ENCODE measurements at places on chromosomes 1 and 21.

DNA sequence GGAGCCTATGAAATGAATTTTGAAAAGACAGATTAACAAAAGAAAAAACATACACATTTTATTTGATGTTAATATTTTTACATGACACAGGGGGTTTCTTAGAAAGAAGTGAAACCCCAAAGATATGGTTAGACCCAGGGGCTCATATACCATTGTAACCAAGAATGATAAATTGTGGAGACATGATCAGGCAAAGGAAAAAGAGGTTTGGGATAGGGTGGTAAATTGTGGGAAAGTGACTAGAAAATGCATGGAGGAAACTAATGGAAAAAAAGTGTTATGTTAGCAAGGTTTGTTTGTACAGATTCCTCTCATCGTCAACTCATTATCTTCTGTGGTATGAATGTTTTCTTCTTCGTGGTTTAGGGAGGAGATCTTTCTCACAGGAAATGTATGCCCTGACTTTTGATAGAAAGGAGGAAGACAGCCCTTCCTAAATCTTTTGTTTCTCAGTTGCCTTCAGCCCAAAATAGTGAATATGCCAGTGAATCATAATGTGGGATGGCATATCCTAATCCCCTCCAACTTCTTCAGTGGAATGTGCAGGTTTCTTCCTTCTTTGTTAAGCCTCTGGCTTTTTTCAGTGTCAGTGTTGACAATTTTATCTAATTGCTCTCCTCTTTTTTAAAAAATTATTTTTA lies 140.4 kb upstream of the UBE2U start:
- no peak for DNase-seq

GRCh38 chr1:95467036-95467435 lies 233.0 kb downstream of the RWDD3 start:
- no peak for DNase-seq

GRCh38 chr1:36401602-36402503 lies 4.1 kb upstream of the LSM10 start:
- DNase-seq = no peak

DNA sequence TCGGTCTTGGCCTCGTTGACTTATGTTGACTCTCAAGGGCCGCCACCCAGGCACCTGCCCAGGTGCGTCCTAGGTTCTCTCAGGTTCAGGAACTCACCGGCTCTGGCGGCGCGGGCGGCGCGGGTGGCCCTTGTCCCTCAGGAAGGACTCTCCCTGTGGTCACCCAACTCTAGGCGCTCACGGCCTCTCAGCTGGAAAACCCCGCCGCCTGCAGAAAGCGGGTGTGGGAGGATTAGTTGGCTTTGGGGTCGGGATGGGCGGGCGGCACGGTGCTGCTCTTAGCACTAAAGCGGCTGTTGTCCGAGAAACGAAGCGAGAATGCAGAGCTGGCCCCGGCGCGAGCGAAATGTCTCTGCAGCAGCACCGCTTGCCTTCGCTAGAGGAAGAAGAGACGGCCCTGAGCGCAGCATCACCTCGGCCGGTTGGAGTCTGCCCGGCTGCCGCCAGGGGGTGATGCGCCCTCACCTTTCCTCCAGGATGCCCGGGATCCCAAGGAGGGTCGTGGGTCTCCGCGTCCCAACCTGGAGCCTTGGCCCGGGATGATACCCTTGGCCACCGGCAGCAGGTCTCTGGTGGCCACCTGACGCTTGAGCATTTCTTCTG lies 8.1 kb upstream of the TADA1 start:
- DNase-seq = no peak

GRCh38 chr21:14677013-14677412 lies 130.9 kb upstream of the SAMSN1 start:
- DNase-seq = no peak

DNA sequence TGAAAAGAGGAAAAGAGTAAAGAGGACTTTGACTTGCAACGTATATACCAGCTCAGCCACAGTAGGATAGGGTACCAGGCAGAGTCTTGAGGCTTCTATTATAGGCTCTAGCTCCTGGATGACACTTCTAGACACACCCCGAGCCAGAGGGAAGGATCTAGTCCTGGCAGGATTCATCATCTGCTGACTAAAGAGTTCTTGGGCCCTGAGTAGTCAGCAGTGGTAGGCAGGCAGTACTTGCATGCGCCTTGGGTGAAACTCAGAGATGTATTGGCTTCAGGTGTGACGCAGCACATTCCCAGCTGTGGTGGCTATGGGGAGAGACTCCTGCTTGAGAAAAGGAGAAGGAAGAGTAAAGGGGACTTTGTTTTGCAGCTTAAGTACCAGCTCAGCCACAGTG lies 162.3 kb upstream of the APP start:
- no peak for DNase-seq

DNA sequence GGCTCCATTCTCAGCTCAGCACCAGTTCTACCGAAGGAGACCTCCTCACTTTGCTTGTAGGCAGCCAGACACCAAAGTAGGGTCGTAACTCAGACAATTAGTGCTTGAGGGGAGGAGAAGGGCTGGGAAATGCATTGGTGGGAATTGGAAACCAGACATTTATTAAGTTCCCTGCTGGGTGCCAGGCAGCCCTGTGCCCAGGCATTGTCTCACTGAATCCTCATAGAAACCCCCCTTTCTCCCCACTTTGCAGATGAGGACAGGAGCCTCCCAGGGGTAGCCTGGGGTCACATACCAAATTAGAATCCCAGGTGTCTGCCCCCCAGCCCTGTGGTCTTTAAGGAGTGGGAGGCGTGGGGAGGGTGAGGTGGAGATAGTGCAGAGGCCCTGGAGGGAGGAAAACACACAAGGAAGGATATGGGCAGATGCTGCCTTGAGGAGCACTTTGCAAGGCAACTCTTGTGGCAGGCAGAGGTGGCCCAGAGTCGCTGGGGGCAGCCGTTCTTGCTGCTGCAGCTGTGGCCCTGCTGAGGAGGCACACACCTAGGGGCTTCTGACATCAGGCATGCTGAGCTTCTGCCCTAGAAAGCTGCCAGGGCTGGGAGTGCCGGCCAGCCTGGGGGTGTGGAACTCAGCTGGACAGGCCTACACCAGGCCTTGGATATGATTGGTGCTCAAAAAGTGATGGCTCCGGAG lies 29.4 kb downstream of the CDK18 start:
- no peak for DNase-seq

DNA sequence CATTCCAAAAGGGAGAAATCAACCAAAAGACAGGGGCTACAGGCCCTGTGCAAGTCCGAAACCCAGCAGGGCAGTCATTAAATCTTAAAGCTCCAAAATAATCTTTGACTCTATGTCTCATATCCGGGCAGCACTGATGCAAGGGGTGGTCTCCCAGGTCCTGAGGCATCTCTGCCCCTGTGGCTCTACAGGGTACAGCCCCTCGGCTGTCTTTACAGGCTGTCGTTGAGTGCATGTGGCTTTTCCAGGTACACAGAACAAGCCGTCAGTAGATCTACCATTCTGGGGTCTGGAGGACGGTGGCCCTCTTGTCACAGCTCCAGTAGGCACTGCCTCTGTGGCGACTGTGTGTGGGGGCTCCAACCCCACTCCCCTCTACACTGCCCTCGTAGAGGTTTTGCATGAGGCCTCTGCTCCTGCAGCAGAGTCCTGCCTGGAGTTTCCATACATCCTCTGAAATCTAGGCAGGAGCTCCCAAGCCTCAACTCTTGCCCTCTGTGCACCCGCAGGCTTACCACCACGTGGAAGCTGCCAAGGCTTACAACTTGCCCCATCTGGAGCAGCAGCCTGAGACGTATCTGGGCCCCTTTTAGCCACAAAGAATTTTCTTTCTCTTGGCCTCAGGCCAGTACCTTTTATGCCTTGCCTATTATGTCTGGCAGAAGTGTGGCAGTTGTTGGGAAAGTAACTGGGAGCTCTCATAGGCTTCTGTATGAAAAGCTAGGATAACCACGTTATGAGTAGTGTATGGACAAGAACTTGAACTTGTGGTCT lies 52.5 kb downstream of the POU2F1 start:
- DNase-seq = peak; percentile 24

DNA sequence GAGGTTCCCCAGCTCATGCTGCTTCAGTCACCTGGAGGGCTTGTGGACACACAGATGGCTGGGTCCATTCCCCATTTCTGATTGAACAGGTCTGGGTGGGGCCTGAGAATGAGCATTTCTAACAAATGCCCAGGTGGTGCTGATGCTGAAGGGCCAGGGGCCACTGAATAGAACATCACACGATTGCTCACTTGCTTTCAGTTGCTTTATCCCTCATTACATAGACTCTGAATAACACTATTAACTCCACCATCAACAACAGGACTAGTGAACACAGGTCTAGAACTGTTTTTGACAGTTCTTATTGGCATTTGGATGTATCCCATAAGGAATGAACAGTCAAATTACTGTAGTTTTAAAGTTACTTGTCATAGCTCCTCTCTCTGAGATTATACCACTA lies 12.1 kb downstream of the TRAPPC10 start:
- DNase-seq = no peak

DNA sequence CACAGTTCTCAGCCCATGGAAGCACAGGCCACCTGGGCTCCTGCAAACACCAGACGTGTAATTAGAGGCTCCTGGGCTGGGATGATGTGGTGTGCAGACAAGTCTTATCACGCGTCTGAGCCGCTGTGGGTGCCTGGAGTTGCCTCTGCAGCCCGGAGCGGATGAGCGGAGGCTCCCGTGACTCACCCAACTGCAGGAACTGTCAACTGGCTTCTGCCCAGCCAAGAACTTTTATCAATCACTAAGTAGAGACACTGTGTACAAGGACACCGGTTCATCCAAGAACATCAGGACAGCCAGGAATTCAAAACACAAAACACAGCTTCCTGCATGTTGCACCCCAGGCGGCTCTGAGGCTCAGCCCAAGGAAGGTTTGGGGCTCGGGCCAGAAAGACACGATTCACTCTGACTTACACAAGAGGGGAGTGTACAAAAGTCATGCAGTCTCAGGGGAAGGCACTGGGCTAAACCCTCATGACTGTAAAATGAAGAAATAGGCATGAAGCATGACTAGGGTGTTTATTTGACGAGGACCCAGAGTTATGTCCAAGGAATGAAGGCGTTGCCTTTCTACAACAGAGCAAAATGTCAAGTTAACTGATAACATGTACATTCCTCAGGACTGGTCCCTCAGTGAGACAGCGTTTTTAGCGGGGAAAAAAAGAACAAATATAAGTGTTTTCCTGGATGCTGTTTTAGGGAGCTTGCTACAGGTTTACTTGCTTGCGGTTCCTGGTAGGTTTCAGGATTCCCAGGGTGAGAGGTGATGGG lies 21.1 kb downstream of the ERRFI1 start:
- peak; percentile 45 for DNase-seq

DNA sequence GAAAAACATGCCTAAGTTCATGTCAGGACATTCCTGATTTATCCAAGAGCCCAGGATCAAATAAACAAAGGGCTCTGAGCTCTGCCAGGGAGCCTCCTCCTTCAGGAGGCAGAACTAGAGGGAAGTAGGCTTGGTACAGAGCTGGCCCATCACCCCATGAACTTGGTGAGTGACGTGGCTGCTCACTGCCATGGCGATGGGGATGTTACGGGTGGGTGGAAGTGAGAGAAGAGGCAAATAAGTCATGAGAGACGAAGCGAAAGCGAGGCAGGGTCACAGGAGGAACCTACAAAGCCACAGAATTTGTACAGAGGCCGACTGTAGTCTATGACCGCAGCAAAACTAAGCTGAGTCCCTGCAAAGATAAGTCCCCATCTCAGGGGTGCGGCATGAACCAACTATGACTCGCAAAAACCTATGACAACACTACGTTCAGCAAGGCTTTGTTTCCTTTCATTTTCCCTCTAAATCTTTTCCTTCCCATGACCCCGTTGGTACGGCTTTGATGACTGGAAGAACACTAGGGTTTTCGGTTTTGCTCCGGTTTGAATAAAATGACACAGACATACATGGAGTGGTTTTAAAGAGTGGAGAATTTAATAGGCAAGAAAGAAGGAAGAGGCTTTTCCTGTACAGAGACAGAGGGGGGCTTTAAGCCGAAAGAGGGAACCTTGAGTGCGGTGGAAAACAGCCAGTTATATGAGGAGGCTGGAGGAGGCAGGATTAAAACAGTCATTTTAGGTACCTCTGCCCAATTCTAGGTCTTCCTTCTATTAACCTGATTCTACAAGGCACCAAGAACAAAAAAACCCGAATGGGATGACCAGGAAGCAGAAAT lies 74.1 kb downstream of the CD46 start:
- DNase-seq = no peak

GRCh38 chr1:221336126-221336525 lies 405.8 kb downstream of the DUSP10 start:
- DNase-seq = no peak

DNA sequence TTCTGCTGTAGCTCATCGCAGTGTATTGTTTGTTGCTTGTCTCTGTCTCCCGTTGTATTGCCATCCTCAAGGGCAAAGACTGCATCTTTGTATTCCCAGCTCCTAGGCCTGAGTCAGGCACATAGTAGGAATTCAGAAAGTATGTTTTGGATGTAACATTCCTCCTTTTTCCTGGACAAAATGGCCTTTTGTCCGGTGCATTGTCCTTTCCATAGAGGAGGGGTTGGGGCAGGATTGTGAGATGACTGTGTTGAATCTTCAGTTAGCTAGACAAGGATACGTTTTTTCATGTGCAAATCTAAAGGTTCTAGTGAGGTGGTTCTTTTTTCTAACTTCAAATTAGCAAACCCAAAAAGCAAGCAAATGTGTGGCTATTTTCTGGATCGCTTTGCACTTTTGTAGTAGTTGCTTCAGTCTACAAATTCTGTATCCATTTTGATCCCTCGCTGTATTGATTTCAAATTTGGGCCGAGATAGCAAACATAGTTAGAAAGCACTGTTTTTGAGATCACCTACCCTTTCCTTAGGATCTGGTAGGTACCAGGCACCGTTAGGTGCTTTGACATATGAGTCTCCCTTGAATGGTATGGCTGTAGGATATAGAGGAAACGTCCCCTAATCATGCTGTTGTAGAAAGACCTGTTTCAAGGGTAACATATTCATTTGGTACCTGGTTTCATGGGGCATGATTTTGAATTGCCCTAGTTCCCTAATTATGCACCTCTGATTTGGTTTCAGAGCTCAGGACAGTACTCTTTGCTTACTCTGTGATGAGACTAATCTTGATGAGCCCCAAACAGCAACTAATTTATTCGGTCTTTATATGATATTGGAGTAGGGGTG lies 1.2 kb downstream of the PPP1R8 start:
- DNase-seq = no peak

- no peak for DNase-seq
Measured at GRCh38 chr1:24754229-24754628, 9.0 kb downstream of the CLIC4 start.

GRCh38 chr1:30852026-30852425 lies 56.5 kb downstream of the SDC3 start:
- DNase-seq = no peak

- peak; percentile 24 for DNase-seq
Measured at GRCh38 chr1:225931270-225932136, 7.5 kb upstream of the PYCR2 start.

DNA sequence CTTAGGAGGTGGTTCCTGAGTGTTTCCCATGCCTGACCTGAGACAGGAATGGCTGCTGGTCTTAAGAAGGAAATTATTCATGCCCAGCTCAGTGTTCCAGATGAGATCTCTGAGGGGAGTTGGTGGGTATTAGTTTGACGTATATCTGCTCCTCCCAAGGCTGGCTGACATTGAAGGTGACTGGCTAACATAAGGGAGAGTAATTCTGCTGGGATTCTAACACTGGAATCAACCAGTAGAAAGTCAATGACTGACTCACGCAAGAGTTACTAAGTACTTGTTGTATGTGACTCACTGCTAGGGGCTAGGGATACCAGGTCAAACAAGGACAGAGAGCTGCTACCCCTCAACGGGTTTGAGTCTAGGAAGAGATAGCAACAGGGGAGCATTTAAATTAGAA lies 177.3 kb downstream of the CACNA1E start:
- no peak for DNase-seq

All from WERI-Rb-1 (cell line).